ENCODE measurements at places on chromosomes 7 and 10.

GRCh38 chr7:28064437-28064836 is 116.2 kb downstream of the JAZF1 start:
- no peak for DNase-seq

DNA sequence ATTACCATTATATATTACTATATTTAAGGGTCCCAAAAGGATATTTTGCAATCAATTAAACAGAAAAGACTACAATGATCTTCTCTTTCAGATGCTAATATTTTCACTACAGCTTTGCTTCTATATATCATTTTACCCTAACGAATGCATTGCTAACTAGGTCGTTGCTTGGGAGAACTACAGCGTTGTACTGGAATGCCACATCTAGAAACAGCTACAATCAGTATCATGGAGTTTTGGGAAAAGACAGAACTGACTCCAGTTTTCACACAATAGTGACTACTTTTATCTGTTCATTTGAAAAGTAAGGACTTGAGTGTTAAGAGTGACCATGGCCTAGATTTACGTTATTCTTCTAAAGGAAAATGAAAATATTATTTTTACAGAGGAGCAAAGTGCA is 38.5 kb downstream of the LRRN3 start:
- no peak for DNase-seq

DNA sequence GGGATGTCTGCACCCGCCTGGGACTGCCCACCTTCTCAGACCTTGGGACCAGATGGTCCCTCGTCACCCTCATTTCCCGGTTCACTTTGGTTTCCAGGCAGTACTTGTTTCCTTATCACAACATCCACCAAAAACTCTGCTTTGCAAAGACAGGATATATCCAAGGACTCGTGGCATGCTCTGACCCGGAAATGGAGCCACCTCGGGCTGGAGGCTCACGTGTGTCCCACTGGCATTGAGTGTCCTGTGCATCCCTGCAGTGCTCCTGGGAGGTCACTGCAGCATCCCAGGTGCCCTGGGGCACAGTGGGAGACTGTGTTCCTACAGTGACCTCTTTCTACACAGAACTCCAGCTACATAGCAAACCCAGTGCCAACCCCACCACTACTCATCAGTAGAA is 611.9 kb upstream of the FOXK1 start:
- DNase-seq, result no peak

GRCh38 chr10:100725071-100725471 is 20.3 kb upstream of the PAX2 start:
- DNase-seq, result no peak

- no peak for DNase-seq
Observed at GRCh38 chr10:113498997-113499396, 53.9 kb upstream of the HABP2 start.

DNA sequence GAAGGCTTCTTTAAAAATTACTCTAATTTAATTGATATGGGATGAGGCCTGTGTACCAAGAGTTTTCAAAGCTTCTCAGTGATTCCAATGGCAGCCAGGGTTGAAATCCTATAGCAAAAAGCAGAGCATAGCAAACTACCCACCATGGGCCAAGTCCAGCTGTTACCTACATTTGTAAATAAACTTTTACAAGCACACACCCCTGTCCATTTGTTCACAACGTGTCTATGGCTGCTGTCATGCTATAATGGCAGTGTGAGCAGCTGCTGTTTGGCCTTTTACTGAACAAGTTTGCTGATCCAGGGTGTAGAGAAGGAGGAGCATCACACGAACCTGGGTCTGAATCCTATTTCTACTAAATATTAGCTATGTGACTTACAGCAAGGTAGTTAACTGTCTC is 50.0 kb downstream of the NPY start:
- DNase-seq, result no peak

GRCh38 chr7:121307021-121307574 is 21.7 kb upstream of the WNT16 start:
- DNase-seq, result no peak

DNA sequence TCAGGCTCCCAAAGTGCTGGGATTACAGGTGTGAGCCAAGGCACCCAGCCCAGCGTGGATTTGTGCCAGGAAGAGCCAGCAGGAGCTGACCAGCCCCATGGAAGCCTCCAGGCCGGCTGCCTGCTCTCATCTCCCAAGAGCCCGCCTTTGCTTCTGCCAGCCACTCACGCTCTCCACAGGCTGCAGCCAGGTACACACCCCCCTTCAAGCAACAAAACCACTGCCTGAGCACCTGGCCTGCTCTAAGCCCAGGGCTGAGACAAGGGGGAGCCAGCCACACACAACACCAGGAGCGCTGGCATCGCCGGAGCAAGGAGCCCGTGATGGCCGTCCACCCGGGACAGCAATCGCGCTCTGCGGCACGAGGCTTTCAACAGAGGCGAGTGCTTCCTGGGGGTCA is 34.5 kb downstream of the MAD1L1 start:
- no peak for DNase-seq

GRCh38 chr7:158858592-158859503 is 2.5 kb downstream of the DYNC2I1 start:
- no peak for DNase-seq

- no peak for DNase-seq
Observed at GRCh38 chr10:130128062-130128781, 8.0 kb upstream of the GLRX3 start.

DNA sequence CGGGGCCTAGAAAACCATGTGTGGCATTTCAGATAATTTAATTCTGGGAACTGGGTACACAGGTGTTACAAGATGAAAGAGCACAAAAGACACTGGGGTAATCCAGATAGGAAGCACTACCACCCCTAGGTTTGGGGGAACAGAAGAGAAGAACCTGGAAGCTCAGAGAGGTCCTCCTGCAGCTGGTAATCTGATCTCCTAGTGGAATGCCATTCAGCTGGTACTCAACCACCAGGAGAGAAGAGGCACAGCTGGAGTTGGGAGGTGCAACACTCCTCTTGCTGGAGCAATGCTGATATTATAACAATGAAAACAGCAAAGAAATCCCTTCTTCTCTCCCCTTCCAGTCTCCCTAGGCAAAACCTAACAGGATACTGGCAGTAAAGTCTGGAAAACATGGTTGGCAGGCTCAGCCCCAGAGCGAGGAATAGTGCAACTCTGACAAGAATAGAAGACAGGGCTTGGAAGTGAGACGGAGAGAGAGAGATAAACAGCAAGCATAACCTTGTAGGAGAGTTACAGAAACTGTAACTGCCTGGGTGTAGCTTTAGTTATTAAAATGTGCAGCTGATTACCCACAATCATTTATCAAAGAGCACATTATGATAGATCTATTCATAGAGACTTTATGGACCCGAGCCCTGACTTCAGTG is 35.0 kb downstream of the NRF1 start:
- DNase-seq, result no peak

DNA sequence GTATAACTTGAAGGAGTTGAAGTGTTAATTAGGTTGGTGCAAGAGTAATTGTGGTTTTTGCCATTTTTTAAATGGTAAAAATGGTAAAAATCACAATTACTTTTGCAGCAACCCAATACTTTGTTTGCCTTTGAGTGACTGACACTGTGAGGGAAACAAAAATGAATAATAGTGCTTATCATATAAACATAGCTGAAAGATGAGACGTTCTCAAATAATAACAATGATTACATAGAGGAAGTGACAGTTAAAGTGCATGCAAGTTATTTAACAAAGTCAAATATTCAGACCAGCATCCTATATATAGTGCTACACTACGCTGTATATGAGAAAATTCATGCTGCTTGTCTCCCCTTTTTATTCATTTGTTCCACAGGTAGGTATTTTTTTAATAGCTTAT is 4.7 kb upstream of the HBP1 start:
- DNase-seq, result no peak

- DNase-seq, result no peak
Observed at GRCh38 chr10:132058793-132059759, 6.7 kb upstream of the JAKMIP3 start.

GRCh38 chr10:72886621-72887020 is 6.9 kb upstream of the OIT3 start:
- DNase-seq, result no peak

DNA sequence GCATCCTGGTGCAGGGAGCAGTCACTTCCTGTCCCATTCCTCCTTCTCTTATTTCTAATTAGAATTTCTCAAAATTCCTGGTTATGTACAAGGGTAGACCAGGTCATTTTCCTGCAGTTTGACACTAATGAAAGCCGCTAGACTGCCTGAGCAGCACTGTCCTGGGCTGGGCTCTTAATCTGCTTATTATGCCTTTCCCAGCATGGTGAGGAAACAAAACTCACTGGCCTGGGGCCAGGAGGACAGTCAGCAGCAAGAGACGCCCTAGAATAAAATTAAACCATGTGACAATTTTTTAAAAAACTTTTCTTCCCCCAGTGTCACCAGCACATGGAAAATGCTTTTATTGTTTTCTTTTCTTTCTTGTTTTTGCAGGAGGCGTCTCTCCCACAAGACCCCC is 647.5 kb downstream of the TYW1 start:
- DNase-seq, result no peak

- DNase-seq, result no peak
Observed at GRCh38 chr7:115840702-115841101, 189.9 kb downstream of the TFEC start.

- peak; percentile 52 for DNase-seq
Observed at GRCh38 chr7:102415685-102416225, 17.6 kb upstream of the ORAI2 start.

GRCh38 chr7:70040051-70040450 is 441.8 kb downstream of the AUTS2 start:
- no peak for DNase-seq

- DNase-seq, result no peak
Observed at GRCh38 chr10:30284865-30285594, 64.0 kb downstream of the MTPAP start.

Measured in CD8-positive, alpha-beta memory T cell (primary cell).